ENCODE measurements at places on chromosomes 3 and 15.

DNA sequence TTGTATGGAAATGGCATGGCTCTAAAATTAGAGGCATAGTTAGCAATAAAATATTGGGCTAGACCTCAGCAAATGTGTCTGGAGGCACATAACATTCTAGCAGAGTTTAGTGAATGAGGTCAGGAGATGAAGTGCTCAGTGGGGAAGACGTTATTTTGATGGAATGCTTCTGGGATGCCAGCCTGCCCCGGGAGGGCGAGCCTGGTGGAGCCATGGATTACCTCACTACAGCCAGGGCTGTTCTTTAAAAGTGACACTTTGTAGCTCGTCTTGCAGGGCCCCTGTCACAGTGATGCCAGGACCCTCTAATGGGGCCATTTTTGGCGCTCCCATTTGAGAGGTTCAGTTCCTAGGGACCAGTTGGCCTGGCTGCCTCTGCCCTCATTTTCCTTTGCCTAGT, 48.5 kb downstream of the PXYLP1 start:
- DNase-seq = no peak

DNA sequence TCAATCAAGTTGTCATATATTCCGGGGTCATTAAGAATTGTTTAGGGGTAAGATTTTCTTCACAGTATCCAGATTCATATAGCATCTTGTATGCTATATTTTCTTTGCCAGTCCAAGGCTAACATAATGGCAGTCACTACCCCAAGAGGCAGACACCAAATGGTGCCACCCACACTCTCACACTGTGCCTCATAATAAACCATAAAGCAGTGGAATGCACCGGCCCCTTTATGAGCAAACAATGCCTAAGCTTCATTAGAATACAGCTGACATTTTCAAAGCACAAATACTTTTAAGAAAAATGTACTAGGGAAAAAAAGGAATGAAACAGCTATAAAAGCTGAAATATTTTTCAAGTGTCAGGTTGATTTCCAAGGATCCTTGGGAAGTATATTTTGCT, 121.6 kb downstream of the TFDP2 start:
- peak; percentile 54 for DNase-seq

GRCh38 chr3:53729618-53730017, 116.6 kb downstream of the CHDH start:
- DNase-seq = no peak

- no peak for DNase-seq
Measured at GRCh38 chr3:101638261-101638745, 38.6 kb downstream of the ZBTB11 start.

DNA sequence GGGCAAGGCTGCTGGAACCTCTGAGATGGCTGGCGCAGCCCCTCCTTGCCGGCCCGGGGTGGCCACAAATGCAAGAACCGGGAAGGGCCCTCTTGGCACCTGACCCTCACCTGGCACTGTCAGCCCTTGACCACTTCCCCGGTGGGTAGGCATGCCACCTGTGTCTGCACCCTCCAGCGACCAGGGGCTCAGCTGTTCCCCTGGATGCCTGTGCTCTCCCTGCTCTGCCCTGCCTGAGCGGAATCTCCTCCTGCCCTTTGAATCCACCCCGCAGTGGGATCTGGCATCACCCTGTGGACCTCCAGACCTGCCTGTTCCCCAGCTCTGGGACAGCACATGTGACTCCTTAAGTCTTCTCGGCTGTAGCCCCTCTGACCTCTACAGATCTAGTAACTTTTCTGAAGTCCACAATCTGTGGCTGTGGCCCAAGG, 26.1 kb upstream of the FGD5 start:
- DNase-seq = no peak

DNA sequence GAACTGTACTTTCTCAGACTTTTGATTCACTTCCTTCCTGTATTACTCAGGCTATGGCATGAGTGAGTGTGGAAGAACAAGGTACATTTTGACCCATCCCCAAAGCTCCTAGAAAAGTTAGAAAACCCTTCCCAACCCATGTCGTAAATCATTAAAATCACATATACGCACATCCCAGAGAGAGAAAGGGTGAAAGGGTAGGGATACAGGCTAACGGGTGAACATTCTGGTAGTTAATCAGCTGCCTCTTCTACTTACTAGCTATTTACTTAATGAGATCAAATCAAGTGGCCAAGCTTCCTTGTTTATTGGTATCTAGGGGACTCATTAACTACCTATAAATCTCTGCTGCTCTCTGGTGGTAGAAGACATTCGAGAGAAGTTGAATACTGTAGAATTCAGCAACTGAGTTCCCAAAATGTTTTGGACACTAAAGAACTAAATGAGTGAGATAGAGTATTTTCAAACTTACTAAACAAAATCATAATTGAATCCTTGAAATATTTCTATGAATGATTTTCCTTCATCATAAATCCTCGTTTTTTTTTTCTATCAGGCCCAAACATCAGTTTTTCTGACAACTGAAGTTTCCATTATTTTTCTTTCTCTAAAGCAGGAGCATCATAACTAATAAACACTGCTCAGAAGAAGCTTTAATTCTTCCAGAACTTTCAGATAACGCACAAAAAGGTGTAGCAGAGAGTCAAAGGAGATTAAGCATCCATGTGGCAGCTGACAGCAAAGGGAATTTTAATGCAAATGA, 124.2 kb downstream of the IMPG2 start:
- no peak for DNase-seq

DNA sequence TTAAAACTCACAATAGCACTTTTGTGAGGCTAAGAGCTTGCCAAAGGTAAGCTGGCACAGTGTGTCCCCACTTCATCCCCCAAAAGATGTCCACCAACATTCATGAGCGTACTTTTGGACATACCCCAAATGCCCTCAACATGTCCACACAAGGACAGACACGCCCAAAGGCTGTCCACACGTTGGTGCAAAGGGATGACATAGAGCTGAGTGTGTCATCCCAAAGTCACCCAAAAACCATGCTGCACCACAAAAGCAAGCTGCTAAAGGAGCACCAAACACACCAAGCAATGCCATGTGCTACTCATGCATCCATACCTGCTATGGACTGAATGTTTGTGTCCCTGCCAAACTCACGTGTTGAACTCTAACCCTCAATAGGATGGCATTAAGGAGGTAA, 57.9 kb downstream of the KLF13 start:
- no peak for DNase-seq

- no peak for DNase-seq
Measured at GRCh38 chr3:187992609-187993008, 161.3 kb upstream of the LPP start.

GRCh38 chr3:53078656-53079055, 32.8 kb upstream of the SFMBT1 start:
- no peak for DNase-seq

DNA sequence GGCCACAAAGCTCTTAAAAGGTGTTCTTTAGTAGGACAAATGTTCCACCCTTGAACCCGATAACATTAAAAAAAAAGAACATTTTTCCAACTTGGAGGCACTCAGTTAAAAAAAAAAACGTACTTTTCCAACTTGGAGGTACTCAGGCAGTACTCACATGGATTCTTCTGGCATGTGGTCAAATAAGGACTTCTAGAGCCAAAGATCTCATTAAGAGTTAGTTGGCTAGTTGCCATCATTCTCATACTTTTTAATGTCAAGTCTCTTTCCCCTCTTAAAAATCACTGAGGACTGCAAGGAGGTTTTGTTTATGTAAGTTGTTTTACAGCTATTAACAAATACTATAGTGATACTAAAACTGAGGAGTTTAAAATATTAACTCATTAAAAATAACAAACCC, 101.0 kb downstream of the CADPS start:
- no peak for DNase-seq

DNA sequence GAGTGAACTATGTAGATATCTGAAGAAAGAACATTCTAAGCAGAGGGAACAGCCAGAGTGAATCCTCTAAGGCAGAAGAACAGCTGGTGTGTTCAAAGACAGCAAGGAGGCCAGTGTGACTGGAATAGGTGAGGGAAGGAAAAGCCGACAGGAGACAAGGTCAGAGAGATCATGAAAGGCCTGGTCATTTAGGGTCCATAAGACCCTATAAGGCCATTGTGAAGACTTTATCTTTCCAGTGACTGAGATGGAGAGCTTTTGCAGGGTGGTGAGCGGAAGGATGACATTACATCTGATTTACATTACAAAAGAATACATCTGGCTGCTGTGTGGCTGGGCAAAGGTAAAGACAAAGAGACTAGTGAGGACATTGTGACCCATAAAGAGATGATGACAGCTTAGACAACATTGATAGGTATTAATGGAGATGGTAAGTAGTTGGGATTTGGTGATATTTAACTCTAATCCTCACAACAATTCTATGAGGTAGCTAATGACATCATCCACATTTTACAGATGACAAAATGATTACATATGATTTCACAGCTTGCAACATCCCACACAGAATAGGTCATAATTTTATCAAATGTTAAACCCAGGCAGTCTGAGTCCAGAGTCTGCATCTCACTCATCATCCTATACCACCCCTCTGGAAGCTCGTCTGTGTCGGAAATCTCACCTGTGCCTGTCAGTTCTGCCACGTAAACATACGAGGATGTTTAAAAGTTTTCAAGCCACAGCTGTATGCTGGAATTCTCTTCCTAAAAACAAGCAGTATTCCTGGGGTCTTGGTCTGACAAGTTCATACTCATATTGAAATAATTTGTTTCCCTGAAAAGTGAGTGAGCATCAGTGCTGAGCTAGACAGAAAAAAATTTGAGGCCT, 70.2 kb upstream of the PIK3R4 start:
- no peak for DNase-seq

GRCh38 chr3:39447637-39448483, 19.6 kb upstream of the MOBP start:
- peak; percentile 62 for DNase-seq

- no peak for DNase-seq
Measured at GRCh38 chr3:15164340-15164739, 41.7 kb upstream of the CAPN7 start.

GRCh38 chr3:27568393-27568792, 84.2 kb upstream of the SLC4A7 start:
- no peak for DNase-seq

DNA sequence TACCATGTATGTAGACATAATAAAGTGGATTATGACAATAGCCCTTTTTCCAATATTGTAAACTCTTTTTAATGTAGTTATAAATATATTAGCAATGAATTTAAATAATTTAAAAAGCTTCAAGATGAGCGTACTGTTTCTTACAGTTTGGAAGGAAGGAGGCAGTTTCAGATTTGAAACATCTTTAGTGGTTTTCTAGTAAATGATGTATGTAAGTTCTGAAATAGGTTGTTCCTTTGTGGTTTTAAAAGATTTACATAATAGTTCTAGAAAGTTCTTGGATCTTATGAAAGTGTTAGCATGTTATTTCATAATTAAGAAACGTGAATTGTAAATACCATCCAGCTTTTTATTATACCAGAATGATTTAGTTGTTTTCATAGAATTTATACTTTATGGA, 16.0 kb downstream of the DNAJC19 start:
- DNase-seq = no peak

DNA sequence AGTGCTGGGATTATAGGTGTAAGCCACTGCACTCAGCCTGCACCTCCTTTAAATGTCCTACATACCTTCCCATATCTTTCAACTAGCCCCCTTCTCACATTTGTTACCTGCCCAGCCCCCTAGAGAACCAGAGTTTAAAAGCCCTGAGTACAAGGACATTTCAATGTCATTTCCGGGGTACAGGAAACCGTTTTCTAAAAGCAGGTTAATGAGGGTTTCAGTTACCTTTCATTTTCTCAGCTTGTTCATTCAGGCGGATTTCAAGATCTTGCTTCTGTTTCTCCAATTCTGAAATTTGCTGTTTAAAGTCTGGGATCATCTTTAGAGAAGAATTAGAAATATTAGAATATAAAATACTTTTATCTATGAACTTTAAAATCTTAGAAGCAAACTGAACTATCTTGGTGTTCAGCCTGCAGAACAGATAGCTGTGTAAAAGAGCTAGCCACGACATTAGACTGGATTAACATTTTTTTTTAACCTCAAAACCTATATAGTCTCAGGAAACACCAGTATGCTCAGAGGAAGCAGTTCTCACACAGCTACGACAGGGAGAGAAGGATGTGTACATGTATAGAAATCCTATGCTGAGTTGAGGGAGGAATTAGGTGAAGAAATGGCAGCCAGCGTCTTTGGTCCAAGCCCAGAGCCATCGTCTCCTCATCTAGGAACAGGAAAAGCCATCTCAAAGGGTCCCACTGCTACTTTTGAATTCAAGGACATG, 29.9 kb upstream of the GNB5 start:
- DNase-seq = peak; percentile 28

- DNase-seq = no peak
Measured at GRCh38 chr15:88727439-88727838, 75.8 kb upstream of the ACAN start.

GRCh38 chr3:40690749-40691451, 166.1 kb downstream of the ZNF621 start:
- DNase-seq = no peak

DNA sequence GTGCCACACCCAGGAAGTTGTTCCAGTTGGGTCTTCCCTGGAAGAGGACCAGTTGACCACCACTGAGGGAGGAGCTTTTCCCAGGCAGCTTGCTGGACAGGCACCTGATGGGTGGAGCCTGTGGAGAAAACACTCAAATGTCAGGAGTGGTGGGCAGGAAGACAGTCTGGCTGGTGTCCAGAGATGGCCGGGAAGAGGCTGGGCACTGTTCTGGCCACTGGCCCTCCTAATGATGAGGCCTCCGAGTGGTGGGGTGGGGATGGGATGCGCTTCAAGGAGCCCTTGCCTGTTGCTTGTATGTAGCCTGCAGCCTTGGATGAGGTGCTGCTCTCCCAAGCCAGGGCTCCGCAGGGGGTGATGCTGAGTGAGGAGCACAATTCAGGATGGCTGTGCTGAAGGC, 12.3 kb downstream of the PLEKHO2 start:
- no peak for DNase-seq

DNA sequence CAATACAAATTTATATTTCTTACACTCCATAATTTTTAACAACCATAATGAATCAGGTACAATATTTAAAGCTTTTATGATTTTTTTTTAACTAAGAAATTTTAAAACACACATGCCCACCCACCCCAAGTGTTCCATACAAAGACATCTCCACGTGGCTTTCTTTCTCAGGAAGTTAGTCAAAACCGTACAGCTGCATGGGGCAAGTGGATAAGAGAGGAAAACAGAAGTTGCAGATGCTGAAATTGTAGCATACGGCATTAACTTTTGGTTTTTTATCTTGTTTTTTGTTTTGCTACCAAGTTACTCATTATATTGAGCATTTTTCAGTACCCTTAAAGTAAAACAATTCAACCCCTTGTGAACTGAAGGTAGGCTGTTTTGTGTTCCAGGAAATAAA, 14.8 kb downstream of the GNB4 start:
- no peak for DNase-seq

DNA sequence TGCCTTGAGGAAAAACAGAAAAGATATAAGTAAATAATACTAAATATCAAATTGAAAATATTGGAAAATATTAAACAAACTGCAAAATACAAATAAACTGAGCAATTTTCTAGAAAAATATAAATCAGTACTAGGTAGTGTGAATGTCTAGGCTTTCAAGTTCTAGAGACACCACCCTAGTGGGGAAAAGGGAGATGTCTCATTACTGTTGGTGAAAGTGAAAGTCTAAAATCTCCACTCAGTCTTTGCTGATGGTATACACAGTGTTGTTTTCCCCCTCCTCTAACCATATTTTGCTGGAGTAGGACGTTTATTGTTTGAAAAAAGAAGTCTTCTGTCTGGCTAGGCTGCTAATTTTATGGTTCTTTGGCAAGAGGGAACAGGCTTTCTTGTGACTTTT, 1368.9 kb downstream of the OTOL1 start:
- DNase-seq = no peak

GRCh38 chr3:89947337-89947954, 840.0 kb downstream of the EPHA3 start:
- no peak for DNase-seq

GRCh38 chr15:66232267-66232625, 21.3 kb downstream of the MEGF11 start:
- no peak for DNase-seq
